ENCODE measurements at places on chromosomes 6 and 20.
A peak's percentile ranks its signal among the peaks of the same experiment; 100 is the strongest.

GRCh38 chr20:31676609-31676989 is 38.9 kb downstream of the COX4I2 start:
- no peak for DNase-seq

- DNase-seq, result peak; percentile 89
Observed at GRCh38 chr6:158232316-158233213, 64.4 kb downstream of the GTF2H5 start.

GRCh38 chr6:45916692-45917091 is 99.0 kb downstream of the CLIC5 start:
- no peak for DNase-seq

DNA sequence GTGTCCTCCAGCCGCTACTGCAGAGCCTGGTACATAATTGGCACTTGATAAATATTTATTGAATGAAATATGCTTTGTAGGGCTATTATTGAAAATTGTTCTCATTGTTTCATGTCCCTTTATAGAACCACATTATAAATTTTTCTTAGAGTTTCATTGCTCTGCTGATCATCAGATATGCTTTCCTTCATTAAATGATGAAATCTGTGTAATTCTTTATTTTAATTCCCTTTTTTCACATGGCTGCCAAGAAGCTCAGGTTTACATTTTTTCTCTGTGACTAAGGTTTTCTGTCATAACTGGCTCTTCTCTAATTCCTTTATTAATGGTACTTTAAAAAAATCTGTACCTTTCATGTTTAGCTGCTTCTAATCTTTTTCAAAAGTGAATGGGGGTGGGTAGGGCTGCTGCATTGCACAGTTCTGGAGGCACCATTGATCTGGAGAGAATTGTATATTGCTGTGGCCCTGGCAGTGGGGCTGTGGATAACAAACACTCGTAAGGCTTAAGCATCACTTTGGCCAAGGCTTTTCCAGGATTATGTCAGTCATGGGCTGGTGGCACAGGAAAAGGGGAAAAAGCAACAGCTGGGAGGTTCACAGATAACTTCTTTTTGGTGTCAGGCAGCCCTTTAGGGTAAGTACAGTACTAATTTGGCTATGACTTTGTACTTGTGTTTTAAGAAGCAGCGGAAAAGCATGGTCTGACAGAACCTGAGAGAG is 43.8 kb downstream of the ARFGEF2 start:
- no peak for DNase-seq

DNA sequence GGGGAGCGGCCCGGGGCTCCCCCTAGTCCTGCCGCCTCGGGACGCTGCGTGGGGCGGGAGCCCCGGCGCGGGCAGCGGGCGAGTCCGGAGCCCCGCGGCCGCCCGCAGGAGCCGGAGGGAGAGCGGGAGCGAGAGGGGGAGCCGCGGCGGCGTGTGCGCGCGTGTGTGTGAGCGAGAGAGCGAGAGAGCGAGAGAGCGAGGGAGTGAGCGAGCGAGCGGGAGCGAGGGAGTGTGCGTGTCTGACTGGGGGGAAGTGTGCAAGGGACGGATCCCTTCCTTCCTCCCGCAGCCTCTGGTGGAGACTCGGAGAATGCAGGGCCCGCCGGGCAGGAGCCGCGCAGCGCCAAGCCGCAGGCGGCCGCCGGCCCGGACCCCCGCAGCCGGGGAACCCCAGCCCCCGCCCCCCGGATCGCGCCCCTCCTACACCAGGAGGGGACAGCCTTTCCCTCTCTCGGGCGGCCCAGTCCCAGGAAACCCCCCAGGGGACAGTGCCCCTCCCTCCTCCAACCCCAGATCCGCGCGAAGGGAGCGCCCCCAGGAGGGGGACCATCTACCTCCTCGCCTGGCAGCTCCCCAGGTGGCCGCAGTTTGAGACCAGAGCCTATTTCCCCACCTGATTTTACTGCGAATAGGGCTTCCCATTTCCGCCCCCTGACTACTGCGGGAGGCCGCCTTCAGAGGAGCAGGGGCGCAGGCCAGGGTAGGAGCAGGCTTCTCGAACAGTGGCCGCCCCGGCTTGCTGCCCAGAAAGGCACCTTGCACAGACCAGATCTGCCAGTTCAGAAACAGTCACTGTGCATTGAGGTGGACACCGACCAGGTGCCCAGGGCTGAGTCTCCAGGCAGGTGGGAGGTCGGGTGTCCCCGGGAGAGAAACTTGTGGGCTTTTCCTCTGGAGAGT is at the start of gene CDH22:
Gene CDH22, minus strand, starts transcription at position 241 of the 900 bp plus-strand sequence. CDS start 57,204 bp downstream, outside the sequence.
- DNase-seq, result peak; percentile 52

DNA sequence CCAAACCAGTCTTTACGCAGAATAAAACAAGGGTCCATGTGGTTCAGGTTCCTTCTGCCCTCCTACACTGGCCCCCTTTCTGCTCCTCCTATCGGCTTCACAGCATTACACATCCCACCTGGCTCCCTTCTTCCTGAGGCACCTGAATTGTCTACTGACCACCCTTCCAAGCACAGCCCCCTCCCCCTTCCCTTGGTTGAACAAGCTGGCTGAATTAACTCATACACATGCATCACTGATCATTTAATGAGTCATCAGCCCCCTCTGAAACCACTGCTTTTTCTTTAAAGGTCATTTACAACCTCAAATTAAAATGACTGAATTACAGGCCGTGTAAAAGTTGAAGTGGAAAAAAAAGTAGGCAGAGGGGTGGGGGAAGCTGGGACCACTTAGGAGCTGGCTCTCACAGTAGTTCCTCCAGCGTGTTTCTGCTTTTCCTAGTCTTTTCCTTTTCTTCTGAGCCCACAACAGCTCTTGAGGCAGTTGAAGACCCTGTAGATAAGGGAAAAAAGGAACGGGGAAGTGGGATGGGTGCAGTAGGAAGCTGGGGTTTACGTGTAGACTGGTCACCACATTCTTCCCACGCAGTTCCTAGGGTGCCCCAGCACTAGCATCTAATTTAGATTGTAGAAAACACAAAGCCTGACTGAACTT is 67.6 kb downstream of the FYN start:
- no peak for DNase-seq

Data from pancreas (tissue), 10 donors.